ENCODE measurements at places on chromosomes 16 and 17.

DNA sequence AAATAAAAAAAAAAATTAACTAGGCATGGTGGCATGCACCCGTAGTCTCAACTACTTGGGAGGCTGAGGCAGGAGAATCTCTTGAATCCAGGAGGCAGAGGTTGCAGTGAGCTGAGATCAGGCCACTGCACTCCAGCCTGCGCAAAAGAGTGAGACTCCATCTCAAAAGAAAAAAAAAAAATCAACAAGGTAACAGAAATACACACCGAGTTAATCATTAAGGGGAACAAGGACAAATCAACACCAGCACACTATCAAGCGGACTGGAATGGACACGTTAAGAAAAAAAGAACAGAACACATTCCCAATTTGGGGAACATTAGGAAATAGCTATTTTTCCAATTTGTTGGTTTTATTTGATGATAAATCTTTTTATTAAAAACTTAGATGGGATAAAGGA, 28.4 kb upstream of the GLG1 start:
- DNase-seq, result no peak

GRCh38 chr17:82548681-82549303, 29.3 kb downstream of the FOXK2 start:
- no peak for DNase-seq

- no peak for DNase-seq
These were observed 24.6 kb downstream of the COG7 start for GRCh38 chr16:23428351-23428750.

DNA sequence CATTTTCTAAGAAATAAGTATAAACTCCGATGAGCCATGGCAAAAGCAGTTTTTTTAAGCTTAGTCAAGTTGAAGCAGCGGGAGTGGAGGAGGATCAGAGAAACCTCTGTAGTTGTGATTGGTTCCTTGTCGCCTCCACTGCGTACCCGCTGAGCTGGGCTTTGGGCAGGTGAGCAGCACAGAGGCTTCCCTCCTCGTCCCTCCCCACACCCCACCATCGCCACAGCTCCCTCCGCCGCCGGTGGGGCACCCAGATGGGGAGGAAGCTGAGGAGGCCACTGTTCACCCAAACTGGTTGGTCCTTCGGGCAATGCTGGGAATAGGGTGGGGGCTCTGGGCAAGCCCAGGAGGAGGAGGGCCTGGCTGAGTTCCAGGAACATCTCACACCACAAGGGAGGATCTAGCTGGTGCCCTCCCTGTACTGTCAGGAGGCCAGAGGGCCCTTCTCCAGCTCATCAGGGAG, 5.2 kb upstream of the MRPL38 start:
- DNase-seq, result no peak
